ENCODE measurements at places on chromosomes 7 and 10.

GRCh38 chr10:10527861-10528562 lies 489.7 kb upstream of the CELF2 start:
- DNase-seq: no peak

DNA sequence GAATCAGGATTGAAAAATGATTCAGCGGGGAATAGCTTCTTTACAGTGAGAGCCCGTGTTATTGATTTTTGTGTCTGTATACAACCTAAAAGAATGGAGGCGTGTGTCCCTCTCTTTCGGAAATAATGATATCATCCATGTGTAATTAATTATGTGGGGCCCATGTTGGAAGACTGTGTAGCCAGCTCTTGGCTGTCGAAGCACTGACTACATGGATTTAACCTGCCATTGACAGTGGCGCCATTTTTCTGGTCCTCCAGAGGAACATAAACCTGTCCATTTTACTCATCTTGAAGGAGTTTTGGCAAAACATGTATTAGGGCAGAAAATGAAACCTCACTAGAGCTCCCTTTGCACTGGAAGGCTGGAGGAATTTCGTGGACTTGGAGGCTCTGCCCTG lies 119.6 kb downstream of the ITIH5 start:
- no peak for DNase-seq

- no peak for DNase-seq
These were observed 50.2 kb upstream of the SUN1 start for GRCh38 chr7:781936-782529.

DNA sequence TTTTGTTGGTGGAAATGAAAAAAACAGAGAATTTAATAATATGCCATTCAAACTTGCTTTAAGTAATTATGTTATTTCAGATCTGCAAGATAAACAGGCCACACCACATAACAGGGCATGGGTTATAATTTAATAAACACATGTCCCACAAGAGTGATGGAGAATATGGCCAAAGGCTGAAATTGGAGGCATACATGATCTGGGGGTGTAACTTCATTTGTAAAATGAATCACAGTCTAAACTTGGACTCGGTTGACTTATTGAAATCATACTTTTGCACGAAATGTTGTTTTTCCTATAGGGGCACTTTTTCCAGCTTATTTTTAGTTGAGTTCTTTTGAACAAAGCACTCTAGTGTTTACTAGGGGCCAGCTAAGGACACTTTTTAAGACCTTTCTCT lies 151.6 kb downstream of the TMEM26 start:
- no peak for DNase-seq

- no peak for DNase-seq
These were observed 12.7 kb downstream of the ACADSB start for GRCh38 chr10:123021517-123021916.

GRCh38 chr10:34988397-34989067 lies 101.6 kb downstream of the CUL2 start:
- no peak for DNase-seq

DNA sequence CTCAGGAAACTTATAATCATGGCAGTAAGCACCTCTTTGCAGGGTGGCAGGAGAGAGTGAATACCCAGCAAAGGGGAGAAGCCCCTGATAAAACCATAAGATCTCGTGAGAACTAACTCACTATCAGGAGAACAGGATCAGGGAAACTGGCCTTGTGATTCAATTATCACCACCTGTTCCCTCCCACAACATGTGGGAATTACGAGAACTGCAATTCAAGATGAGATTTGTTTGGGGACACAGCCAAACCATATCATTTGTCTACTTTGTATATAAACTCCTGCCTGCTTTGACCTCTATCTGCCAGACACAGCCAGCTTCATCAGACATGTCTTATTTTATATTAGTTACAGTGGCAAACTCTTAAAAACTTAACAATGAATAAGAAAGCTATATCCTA lies 50.4 kb downstream of the ARMC3 start:
- no peak for DNase-seq

DNA sequence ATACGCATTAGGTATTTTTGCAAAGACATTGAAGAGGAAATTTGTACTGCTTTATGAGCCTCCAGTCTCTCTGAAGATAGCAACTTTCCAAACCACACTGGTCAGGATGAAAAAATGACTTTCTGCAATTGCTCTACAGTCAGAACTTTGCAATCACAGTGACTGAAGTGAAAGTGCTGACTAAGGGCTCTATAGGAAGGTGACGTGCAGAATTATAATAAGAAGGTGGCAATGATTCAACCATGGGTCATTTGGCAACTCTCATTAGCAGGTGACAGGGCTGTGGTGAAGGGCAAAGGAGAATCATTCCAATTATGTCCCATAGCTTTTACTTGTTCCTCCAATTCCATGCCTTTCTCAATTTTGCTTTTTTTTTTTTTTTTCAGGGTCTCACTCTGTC lies 311.0 kb downstream of the ANKRD30A start:
- peak; percentile 17 for DNase-seq

DNA sequence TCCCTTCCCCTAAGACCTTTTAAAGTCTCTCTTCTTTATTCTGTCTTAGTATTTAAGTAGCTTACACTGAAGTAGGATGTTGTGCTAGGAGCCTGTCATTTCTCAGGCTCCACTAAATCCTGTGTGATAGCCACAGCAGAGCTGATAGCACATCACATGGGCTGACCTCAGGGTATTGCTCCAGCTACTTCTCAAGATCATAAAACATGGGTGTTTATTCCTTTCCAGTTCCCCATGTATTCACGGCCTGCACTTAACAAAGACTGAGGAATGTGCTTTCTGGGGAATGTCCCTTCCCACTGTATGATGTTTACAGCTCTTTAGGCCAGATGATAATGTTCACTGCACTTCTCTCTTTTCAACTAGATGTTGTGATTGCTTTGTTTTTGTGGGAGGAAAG lies 1086.8 kb downstream of the KCNMA1 start:
- DNase-seq: no peak
